Stimulated activated CD8-positive, alpha-beta memory T cell treated with anti-CD3 and anti-CD28 coated beads, Interleukin-15, amount 100 ng/mL, for 24 hours (primary cell): ENCODE measurements at places on chromosomes 6 and 20.

DNA sequence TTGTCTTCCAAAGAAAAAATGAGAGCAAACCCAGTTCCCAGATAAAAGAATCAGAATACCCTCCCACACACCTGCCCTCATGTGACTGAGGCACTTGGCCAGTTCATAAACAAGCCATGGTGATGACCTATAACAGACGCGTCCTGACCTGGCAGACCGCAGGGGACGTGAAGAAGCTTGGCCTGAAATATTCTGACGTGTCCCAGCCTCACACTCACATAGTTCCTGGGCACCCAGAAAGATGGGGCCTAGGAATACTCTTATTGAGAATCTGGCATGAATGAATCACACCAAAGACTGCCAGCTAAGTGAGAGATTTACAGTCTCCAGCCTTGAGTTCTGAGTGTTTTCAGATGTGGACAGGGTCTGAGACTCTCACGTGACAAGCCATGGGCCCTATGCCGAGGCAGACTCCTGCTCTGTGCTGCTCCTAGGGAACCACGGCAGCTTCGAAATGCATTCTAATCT, 17.2 kb upstream of the MAP3K4 start:
- DNase-seq = no peak

- no peak for DNase-seq
Observed at GRCh38 chr6:158041370-158041769, 59.7 kb downstream of the SYNJ2 start.

DNA sequence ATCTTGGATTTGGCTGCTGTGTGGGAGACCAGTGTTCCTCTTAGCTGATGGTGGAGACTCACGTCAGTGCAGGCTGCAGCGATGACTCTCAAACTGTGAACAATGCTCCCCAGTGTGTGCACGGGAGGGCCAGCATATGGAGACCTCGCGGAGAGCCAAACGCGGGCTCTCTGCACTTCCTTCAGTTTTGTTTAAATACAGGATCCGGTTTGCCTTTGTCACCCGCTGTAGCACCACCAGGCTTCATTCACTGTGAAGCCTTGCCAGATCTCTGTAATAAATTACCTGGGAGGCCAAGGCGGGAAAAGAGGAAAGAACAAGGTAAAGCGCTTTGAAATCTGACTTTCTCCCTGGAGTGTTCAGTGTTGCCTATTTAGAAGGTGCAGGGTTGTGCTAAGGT, 30.7 kb upstream of the TMEM14A start:
- no peak for DNase-seq

DNA sequence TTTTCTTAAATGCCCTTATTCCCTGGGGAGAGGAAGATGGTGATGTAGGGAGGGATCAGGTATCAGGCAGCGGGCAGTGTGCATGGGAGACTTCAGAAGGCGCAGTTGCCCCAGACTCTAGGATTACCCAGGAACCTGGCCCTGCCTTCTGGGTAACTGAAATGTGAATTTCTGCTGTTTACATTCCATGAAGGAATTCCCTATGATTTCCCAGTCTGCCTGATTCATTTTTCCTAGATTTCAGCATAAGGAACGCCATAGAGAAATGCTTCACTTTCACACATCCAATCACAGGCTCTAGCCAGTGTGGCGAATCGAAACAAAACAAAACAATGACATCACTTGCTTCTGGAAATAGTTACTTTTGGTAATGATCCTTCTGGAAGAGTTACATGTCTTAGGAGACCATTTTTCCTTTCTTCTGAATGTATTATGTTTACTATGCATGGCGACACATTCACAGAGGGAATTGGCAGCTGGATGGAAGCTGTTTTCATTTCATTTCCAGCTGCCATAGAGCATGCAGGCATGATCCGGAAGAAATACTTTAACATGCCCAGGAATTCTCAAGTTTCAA, 33.3 kb downstream of the LRP11 start:
- DNase-seq = no peak
